ENCODE measurements at places on chromosomes 2 and 18.
A peak's percentile ranks its signal among the peaks of the same experiment; 100 is the strongest.

DNA sequence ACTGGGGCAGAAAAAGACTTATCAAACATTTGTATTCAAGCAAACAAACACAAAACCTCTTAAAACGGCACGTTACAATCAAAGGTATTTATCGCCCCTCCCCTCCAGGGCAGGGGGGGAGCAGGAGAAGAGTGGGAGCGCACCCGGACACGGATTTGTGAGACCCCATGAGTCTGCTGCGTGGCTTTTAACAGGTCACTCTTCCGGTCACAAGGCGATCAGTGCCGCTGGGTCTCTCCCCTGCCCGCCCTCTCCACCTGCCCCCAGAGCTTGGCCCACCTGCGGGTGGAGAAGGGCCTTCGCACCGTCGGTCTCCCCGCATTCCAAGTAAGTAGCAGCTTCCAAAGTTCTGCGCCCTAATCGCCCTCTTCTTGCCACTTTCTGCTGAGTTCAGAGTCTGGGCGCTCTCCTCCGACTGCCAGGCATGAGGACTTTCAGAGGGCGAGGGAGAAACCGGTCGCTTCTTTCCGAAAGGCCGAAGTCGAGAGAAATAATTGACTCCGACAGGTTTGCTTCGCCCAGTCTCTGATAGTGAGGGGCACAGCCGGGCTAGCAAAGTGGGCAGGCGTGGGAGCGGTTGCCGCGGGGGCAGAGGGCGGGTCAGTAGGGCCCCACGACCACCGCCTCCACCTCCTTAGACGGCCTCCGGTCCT, 800 bp downstream of the RPRM start:
- peak; percentile 8 for DNase-seq

DNA sequence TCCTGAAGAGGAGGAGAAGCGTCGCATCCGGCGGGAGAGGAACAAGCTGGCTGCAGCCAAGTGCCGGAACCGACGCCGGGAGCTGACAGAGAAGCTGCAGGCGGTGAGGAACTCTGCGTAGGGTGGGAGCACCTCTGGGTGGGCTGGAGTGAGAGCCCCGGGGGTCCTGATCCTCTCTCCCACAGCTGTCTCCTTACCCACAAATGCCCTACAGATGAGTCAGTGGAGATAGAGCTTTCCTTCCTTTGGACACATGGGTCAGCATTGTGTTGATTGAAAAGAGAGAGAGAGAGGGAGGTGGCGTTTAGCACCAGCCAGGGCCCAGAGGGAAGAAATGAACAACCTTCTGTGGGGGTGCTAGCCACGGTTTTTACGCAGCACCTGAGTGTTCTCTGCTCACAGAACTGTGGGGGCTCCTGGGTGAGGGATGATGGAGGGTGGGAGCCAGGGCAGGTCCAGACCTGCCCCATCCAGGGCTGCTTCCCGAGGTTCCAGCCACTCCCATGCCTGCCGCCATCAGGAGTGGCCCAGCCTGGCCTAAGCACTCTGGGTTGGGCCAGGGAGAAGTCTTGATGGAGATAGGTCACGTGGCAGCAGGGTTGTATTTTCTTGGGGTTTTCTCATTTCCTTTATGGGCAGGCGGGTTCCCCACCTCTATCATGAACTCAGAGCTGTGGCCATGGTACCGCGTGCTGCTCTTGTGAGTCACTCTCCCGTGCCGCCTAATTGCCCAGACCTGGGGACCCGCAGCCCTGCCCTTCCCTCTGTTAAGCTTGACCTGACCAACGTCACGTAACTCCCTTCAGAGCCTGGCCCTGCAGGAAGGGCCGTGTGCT, 16.3 kb downstream of the FOSL2 start:
- DNase-seq = no peak

DNA sequence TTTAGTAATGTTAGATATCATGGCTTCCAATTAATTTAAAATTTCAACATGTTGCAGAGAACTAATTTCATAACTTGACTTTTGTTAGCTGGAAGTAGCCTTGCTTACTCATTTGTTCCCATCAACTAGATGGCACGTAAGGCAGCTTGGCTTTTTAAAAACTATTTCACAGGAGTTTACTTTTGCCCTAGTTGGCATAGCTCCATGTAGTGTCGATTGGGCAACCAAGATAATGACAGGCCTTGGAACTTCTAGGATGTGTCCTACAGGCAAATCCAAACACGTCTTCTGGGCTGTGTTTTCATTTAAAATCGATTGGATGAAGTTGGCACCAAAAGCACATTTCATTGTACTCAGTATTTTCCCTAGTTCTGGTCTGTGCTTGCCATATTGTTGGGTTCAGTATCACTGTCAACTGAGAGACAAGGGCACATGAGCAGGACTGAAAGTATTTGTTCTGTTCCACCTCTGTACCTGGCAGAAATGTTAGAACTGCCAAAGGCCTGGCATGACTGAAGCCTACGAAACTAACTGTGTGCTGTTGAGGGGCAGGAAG, 29.4 kb downstream of the HADHB start:
- peak; percentile 94 for DNase-seq

- DNase-seq = no peak
Measured at GRCh38 chr2:9280224-9280623, 73.6 kb downstream of the ASAP2 start.

DNA sequence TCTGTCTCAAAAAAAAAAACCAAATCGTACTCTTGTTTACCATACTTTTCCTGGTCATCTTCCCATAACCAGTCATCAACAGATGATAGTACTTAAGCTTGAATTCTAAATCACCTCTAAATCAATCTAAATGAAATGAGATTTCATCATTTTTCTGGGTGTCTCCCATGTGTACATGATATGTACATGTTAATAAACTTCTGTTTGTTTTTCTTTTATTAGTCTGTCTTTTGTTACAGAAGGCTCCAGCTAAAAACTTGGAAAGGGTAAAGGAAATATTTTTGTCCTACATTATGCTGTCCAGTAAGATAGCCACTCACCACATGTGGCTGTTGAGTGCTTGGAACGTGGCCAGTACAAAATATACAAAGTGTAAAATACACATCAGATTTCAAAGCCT, 78.7 kb upstream of the MSH6 start:
- peak; percentile 28 for DNase-seq

DNA sequence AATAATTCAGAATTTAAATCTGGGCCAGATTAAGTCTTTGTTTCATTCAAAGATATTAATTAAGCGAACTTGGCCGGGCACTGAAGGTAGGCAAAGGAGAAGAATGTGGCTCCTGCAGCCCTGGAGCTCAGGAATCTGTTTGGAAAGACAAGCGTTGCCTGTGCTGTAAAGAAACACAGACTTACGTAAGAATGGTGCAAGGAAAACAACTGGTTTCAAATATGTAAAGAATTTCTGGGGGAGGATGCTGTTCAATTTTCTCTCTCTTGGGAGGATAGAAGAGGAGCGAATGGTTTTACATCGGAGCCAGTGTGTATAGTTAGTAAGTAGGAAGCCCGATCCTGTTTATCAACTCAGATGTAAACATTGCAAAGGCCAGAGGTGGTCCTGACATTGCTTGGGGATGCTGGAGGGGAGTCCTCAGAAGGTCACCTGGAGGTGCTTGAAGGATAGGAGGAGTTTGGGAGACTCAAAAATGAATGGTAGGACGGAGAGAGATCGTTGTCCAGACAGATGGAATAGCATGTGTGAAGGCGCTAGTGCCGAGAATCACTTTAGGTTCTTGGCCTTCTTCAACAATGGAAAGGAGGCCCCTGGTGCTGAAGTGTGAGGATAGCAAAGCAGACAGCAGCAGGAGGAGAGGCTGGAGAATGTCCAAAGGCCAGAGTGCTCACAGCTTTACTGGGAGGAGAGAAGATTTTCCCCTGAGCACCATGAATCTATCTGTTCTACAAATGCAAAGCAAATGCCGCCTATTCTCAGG, 456.1 kb downstream of the LPIN1 start:
- DNase-seq = no peak

DNA sequence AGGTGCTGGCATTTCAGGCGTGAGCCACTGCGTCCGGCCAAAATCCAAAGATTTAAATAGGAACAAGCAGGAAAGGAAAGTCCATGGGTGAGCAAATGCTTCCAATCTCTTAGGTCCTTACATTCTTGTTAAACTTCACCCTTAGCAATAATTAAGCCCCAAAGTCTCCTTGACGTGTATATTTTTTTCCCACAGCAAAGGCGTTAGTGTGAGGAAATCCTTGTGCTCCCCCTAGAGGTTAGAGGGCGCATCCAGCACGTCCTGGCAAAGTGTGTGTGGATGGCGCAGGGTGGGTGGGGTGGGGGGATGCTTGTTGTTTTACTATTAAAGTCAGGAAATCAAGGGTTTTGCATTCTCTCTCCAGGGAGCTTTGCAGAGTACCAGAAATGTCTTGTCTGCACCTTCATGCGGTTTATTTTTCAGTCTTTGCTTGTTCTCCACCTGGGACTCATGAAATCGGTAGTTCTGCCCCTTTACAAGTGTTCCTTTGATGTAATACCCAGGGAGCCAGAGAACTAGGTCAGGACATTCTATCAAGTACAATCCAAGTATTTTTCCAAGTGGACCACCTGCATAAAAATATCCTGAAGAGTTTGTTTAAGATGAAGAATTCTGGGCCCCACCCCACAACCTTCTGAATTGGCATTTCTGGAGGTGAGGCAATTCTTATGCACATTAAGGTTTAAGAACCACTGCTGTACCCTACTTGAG, 22.2 kb upstream of the ITSN2 start:
- DNase-seq = peak; percentile 86

GRCh38 chr2:67873916-67874315, 188.9 kb downstream of the C1D start:
- no peak for DNase-seq

DNA sequence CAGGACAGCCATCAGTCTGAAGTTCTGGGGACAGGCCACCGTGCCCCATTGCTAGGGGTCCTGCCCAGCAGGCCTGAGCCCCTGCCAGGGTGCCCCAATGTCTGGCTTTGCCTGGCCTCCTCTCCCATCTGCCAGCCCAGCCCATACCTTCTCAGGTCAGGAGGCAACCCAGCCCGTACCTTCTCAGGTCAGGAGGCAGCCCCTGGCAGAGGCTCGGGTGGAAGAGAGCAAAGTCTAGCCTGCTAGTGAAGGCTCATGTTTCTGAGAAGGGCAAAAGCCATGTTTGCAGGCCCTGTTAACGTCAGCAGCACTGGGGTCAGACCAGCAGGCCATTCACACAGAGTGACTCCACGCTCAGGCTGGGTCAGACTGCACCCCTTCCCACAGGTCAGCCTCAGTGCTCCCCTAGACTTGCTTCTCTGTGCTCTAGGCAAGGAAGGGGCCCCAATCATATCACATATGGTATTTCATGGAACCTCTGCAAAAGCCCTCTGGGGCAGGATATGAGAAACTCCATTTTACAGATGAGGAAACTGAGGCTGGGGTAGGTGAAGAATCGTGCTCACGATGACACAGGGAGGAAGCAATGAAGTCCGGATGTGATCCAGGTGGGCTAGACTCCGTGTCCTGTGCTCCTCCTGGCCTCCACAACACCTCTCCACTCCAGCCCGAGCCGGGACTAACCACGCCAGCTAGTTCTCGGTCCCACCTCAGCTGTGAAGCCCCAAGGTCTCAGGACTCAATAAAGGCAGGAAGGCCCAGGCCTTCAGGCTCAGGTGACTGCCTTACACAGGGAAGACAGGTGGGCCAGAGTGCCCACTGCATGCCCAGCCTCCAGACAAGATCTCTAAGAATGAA, 9.5 kb downstream of the SDC1 start:
- no peak for DNase-seq

- DNase-seq = no peak
Measured at GRCh38 chr2:104448661-104449440, 405.1 kb upstream of the POU3F3 start.

DNA sequence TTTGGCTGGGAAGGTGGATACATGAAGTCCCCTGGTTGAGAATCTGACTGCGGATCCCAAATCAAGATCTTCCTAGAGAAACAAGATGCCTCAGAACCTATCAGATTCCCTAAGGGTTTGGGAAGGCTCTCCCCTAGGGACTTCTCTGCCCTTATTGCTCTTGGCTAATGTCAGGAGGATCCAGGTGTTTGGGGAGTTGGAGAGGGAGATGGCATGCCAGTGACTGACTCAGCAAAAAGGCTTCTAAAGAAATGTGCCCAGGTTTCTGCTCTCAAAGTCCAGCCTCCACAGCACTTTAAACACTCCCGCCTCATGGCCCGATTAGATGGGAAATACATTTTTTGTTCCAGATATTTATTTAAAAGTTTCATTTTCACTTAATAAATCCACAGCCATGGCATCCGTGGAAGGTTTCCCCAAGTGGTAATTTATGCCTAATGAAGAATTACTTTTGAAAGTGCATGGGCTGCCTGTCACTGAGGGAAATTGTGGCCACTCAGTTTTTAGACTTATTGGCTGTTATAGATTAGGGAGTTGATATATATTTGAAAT, 156.4 kb downstream of the OSR1 start:
- DNase-seq = peak; percentile 51

DNA sequence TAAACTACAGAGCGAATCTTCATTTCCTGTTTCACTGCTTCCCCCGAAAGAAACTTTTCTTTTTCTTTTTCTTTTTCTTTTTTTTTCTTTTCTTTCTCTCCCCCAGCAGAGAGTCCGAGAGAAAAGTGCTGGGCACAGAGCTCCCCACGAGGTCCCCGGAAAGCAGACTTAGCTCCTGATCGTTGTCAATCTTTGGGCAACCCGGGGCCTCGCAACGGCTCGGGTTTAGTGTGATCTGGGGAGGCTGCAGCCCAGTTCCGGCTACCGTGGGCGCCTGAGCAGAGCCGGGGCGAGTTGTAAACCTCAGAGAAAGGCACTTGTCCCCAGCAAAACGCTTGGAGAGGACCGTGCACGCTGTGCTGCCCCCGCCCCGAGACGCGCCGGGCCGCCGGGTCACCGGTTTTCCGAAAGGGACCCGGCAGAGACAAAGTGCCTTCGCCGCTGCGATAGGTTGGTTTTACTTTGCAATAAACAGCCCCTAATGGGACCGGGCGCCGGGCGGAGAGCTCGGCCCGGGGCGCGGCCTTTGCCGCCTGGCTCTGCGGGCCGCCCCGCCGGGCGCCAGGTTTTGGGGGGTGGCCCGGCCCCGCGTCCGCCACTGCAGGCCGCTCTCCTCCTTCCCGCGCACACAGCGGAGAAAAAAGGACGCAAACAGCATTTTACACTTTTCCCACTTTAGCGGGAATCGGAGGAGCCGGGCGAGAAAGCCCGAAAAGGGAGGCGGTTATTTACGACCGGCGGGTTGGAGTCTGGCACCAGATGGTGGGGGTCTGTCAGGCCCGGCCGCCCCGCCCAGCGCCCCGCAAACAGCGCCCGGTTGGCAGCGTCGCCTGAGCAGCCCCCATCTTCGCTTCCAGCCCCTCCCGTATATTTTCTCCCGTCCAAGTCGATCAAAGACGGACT, 136.0 kb downstream of the INSIG2 start:
- peak; percentile 46 for DNase-seq

GRCh38 chr2:214052235-214052634, 358.6 kb upstream of the VWC2L start:
- no peak for DNase-seq

GRCh38 chr2:149732730-149733290, 145.2 kb upstream of the MMADHC start:
- no peak for DNase-seq
